ENCODE measurements at places on chromosomes 11 and 22.

GRCh38 chr11:10785146-10785474 lies 23.6 kb downstream of the EIF4G2 start:
- no peak for DNase-seq

GRCh38 chr11:94768602-94769541 lies 716 bp downstream of the AMOTL1 start:
- DNase-seq: peak; percentile 65

DNA sequence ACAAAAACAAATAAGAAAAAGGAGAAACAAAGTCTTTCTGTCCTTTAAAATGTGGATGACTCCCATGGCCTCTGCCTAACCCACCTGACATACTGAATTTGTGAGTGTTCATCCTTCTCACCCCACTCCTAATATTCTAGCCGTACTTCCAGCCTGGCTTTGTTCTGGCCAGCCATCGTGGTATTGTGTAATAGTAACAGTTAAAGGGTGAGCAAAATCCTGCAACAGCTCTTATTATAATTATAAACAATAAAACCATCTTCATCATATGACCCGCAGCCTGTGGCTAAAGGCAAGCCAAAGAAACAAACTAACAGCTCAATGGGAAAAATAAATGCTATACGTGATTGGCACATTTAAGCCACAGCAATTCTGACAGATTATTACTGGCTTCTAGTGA lies 721.6 kb upstream of the TENM4 start:
- DNase-seq: no peak

DNA sequence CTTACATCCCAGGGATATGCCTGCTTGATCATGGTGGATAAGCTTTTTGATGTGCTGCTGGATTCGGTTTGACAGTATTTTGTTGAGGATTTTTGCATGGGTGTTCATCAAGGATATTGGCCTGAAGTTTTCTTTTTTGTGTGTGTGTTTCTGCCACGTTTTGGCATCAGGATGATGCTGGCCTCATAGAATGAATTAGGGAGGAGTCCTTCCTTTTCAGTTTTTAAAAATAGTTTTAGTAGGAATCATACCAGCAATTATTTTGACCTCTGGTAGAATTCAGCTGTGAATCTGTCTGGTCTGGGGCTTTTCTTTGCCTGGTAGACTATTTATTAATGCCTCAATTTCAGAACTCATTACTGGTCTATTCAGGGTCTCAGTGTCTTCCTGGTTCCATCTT lies 362.4 kb downstream of the JRKL start:
- DNase-seq: no peak

- no peak for DNase-seq
Observed at GRCh38 chr22:45475851-45476514, 26.7 kb upstream of the FBLN1 start.

DNA sequence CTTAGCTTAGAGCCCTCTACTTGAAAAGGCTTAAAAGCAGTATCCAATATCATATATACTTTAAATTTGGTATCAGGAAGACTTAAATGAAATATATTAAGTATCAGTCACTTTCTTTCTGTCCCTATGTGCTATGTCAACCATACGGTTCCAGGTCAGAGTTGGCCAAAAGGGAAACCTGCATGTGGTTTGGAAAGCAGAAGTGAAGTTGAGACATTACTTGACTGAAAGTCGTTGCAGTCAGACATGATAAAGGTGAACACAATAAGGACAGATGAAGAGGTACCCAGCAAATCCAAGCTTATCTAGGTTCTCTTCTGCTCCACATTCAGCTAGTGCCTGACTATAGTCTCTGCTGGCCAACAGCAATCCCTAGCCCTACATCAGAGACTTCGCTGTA lies 336.8 kb downstream of the KCNA4 start:
- no peak for DNase-seq

GRCh38 chr11:118646393-118646792 lies 33.1 kb downstream of the TREH start:
- DNase-seq: no peak

GRCh38 chr11:62446091-62446490 lies 27.3 kb downstream of the SCGB1A1 start:
- DNase-seq: no peak

GRCh38 chr11:86735451-86736290 lies 63.3 kb upstream of the ME3 start:
- no peak for DNase-seq

- DNase-seq: no peak
Observed at GRCh38 chr11:72805216-72805615, 9.0 kb upstream of the ATG16L2 start.

GRCh38 chr11:17098658-17099057 lies 21.2 kb upstream of the RPS13 start:
- DNase-seq: no peak

DNA sequence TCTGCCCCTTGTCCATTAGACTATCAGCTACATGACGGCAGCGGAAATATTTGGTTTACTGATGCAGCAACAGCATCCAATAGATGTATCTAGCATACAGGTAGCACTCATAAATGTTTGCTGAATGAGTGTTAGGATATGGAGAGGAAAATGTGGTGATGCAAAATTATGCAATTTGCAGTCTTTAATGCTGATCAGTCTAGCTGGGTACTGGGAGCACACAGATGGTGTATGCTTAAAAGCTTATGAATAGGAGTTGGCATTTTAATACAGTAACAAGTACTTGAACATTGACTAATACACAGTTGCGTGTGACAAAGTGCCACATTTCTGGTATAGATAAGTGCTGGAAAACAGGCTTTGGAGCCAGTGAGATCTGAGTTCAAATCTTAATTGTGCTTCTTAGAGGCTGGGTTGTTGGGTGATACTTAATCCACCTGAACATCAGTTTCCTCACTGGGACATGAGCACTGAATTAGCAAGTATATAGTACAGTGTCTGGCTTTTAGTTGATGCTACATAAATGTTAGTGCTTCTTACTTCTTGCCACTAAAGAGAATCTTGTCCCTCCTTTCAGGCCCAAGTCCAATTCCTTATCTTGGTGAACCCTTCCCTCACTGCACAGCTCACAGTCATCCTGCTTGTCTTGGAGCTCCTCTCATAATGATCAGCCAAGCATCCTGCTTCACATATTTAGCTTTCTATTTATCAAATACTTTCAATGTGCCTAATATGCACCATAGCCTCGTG lies 99.6 kb downstream of the TIMP3 start:
- DNase-seq: no peak

DNA sequence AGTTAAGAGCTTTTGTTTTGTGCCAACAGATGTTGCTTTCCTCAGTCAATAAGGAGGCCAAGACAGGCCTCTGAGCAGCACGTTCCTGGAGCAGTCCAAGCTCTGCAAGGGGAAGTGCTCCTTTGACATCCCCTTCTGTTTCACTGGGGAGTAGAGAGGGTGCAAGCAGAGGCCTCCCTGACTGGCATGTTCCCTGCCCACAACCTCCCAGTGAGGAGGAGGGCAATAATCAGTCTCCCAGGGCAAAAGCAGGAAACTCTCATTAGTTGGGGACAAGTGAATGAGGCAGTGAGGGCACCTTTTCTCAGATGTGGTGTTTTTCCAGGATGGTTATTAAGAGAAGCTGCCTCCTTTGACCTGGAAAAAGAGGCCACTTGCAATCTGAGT lies 79.5 kb upstream of the ZBED5 start:
- no peak for DNase-seq

DNA sequence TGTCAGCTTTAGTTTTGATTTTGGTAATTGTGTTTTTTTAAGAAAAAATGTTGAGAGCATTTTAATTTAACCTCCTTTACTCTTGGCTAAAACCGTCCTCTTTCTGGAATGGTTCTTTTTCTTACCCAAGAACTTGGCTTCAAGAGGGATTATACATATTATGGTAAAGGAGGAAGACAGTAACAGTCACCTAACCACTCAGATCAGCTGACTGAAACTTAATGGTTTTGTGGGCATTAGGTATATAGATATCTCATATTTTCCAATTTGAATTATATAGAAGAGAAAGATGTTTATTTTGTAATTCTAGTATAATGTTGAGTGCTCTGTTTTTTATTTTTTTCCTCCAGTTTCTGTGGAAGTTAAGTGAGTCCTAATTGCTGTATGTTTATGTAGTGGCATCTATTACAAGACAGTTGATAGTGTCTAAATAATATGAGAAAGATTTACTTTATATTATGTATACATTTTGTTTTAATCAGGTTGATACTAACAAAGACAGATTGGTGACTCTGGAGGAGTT lies 36.6 kb upstream of the NCR3LG1 start:
- DNase-seq: no peak

All from ecto neural progenitor cell (in vitro differentiated cells).